ENCODE measurements at places on chromosomes 13 and 19. TPM values are rescaled to one million over a fixed set of nuclear protein-coding genes. Genes with fewer than 3 reads are reported as not detected.

Gene URAD
- not detected for total RNA-seq

Gene HSH2D
- total RNA-seq: not detected

Gene THAP8
- 5.4 TPM for total RNA-seq

Gene ZNF470
- total RNA-seq: 2.7 TPM

Gene CRB3
- total RNA-seq: not detected

Gene MAST1
- total RNA-seq: 0.10 TPM

Gene PLEKHF1
- total RNA-seq: 12.9 TPM

Gene CATSPERD
- not detected for total RNA-seq

Gene OPA3
- 5.2 TPM for total RNA-seq

Gene ZNF223
- 5.3 TPM for total RNA-seq

Gene C13orf42
- not detected for total RNA-seq

- DNase-seq: no peak
Observed at GRCh38 chr13:93726173-93726957, 499.8 kb downstream of the GPC6 start.

GRCh38 chr13:21100211-21100610 is 38.8 kb upstream of the LATS2 start:
- DNase-seq: no peak

- DNase-seq: no peak
Observed at GRCh38 chr13:21501686-21502085, 42.6 kb upstream of the ZDHHC20 start.

- no peak for DNase-seq
Observed at GRCh38 chr13:67008075-67008668, 222.0 kb downstream of the PCDH9 start.

- no peak for DNase-seq
Observed at GRCh38 chr19:15922021-15922420, 12.3 kb downstream of the CYP4F11 start.

DNA sequence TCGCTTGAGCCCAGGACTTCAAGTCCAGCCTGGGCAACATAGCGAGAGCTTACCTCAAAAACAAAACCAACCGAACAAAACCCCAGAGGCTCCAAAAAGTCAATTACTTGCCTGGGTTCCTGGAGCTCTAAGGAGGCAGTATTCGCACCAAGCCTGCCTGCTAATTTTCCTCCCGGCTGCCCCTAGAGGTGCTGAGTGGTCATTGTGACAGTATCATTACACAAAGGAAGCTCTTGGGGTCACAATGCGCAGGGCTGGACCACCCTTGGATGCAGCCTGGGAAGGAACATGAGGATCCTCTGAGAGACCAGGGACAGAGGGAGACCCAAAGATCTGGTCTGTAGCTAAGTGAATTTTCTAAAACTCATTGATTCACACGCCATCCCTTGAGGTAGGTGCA is 8.5 kb upstream of the PEX11G start:
- DNase-seq: no peak

DNA sequence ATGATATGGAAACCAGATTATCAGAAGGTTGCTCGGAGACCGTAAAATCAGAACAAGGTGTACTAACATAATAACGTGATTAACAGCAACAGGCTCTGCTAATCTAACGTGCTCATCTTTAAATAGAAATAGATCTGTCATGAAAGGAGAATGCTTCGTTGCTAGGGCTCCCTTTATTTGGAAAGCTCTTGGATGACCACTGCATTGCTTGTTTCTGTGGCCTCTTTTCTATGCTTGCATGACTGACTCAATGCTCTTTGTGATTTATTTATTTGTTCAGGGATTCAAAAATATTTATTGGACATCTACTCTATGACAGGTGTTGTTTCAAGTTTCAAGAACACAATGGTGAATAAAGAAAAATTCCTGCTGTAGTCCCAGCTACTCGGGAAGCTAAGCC is 22.3 kb upstream of the ZDHHC20 start:
- no peak for DNase-seq

GRCh38 chr19:32817569-32818476 is 51.7 kb downstream of the SLC7A9 start:
- DNase-seq: no peak

DNA sequence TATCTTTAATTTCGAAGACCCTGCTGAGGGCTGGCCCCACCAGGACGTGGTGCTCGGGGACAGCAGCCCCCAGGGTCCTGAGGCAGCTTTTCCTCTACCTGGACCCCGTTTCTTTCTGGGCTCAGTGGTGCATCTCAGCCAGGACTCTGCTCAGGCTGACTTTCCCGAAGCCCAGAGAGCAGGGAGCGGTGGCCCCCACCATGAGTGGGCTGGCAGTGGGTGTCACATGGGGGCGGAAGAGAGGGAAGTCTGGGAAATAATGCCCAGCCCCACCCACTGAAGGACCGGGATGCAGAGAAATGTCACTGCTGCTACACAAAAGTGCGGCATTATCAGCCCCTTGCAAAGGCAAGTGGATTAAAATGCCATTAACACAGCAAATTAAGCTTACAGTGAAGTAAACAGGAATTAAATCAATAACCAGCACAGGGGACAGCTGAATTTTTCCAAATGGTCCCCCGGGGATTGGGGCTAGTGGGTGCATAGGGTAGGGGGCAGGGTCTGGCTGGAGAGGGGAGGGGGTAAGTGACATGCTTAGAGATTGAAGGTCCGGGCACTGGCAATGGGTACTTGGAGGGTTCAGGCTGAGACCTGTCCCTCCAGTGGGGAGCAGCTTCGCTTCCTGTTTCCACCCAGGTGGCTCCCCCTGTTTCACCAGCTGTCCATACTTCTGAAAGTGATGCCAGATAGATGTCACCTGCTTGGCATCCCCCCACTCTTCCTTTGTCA is 177.3 kb downstream of the URI1 start:
- no peak for DNase-seq

- no peak for DNase-seq
Observed at GRCh38 chr13:100610391-100611347, 22.1 kb upstream of the GGACT start.

GRCh38 chr13:52830946-52831345 is 17.5 kb downstream of the PCDH8 start:
- peak; percentile 12 for DNase-seq

DNA sequence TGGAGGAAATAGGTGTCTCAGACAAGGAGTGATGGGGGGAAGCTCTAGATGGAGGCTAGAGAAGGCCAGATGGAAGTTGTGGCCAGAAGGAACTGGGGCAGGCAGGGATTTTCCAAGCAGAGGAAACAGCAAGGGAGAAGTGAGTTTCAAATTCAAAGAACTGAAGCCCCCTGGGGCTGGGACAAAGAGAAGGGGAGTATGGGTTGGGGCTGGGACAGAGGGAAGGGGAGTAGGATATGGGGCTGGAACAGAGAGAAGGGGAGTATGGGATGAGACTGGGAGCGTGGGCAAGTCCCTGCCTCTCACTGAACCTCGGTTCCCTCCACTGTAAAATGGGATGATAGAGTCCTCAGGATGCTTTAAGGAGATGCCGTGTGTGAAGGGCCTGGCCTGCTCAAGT is 1.9 kb upstream of the GTF2F1 start:
- DNase-seq: no peak

GRCh38 chr13:93147298-93147645 is 79.3 kb upstream of the GPC6 start:
- DNase-seq: no peak

DNA sequence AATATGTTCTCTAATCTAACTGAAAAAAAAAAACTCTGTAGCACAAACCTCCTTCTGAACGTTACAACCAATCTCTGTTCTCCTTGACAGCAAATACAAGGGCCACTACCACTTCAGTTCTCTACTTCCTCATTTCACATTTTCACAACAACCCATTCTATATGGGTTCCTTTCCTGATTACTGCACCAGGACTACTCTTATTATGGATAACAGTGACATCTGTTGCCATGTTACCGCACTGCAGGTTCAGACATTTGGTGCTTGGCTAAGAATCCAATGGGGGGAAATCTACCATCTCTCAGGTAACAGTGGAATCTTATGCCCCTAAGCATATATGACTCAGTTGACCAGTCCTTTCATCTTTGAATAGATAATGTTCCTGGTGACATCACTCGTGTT is 11.6 kb upstream of the FPR3 start:
- DNase-seq: peak; percentile 72

DNA sequence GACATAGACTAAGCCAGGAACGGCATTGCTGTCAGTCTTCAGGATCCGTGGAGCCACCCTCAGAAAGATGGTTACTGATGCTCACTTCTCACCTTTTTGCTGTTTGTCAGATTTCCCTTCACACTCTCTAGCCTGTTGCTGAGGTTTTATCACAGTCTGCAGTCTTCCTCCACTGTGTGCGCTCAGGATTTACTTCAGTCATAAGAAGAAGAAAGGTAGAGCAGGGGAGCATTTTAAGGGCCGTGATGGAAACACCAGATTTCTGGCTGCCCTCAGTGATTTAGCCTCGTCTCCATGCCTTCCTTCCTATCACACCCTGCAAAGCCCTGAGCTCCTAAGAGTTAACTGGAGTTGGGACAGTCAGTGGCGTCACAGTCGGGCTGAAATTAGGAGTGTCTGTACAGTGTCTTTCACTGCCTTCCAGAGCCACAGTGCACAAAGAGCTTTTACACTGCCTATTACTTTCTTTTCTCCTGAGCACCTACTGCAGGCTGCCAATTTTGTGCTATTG is 60.0 kb upstream of the GPR183 start:
- no peak for DNase-seq

DNA sequence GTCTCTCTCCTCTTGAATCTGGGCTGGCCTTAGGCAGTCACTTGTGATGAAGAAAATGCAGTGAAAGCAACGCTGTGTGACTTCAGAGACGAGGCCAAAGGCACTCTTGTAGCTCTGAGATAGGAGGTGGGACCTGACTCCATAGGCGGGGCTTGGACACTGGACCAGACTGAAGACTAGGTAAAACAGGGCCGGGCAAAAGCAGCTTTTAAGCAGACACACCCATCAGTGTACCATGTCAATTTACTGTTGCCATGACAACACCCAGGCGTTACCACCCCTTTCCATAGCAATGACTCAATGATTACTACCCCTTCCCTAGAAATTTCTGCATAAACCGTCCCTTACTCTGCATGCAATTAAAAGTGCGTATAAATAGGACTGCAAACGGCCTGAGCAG is 6.6 kb upstream of the EID2 start:
- peak; percentile 39 for DNase-seq

DNA sequence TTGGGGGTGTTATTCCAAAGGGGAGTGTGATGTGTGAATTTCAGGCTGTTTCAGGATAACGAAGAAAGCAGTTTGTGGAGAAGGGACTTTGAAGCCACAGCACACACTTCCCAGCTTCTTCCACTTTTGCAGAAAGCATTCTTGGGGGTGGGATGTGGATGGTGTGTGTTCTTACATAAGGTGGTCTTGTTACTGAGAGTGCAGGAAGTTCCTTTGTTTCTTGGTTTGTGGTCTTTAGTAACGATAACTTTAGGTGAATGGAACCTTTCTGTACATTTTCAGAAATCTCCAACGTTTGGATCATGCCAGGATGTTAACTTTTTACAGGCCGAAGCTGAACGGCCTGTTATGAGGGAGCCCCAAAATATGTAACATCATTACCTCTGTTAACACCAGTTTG is 251.8 kb downstream of the KCNRG start:
- DNase-seq: no peak

DNA sequence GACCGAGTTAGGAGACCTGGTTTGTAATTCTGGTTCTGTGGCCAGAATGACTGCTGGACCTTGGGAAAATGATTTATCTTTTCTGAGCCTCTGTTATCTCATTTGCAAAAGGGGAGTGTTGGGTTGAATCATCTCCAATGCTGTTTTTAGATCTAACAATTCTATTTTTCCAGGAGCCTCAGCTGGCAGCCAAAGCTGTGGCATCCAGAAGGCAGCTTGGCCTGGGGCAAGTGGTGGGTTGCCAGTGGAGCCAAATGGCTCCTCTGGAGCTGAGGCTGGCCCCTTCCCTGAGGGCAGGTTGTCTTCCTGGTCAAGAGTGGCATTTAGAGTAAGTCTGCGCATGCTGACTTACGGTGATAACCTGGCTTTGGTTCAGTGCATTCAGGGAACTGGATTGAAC is 21.3 kb downstream of the B3GLCT start:
- peak; percentile 37 for DNase-seq

- DNase-seq: peak; percentile 86
Observed at GRCh38 chr19:7397687-7398086, 49.0 kb downstream of the ARHGEF18 start.

GRCh38 chr19:29268103-29268502 is 55.2 kb upstream of the UQCRFS1 start:
- DNase-seq: no peak

- no peak for DNase-seq
Observed at GRCh38 chr13:23695711-23696464, 125.7 kb downstream of the TNFRSF19 start.

GRCh38 chr13:23354520-23354919 is 79.0 kb downstream of the SACS start:
- no peak for DNase-seq

- DNase-seq: no peak
Observed at GRCh38 chr13:50460358-50460757, 383.1 kb downstream of the DLEU7 start.

GRCh38 chr13:37319031-37319443 is 213.6 kb upstream of the CSNK1A1L start:
- peak; percentile 6 for DNase-seq

DNA sequence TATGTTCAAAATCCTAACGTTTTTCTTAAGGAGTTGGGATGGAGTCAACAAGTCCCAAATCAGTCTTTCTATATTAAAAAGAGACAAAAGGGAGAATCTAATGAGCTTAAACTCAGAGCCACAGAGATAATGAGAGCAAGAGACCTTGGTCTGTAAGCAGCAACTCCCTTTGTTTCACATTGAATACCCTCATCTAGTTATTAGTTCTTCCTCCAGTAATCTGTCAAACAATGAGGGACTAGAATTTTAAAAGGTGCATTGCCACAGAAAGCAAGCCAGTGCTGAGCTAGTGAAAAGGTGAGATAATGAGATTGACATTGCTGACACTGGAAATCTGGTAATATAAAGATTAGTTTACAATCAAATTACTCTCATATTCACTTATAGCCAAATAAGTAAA is 718.6 kb downstream of the DACH1 start:
- DNase-seq: no peak

GRCh38 chr13:91523116-91523515 is 124.7 kb downstream of the GPC5 start:
- no peak for DNase-seq

GRCh38 chr13:105991622-105992277 is 543.7 kb downstream of the EFNB2 start:
- peak; percentile 97 for DNase-seq

- DNase-seq: peak; percentile 39
Observed at GRCh38 chr13:114315074-114315785, 927 bp downstream of the CHAMP1 start.

GRCh38 chr19:23810496-23810895 is 51.8 kb upstream of the ZNF681 start:
- DNase-seq: peak; percentile 94

GRCh38 chr13:28557725-28558520 is 63.0 kb upstream of the FLT1 start:
- DNase-seq: peak; percentile 69
